Activated CD4-positive, alpha-beta T cell treated with anti-CD3 and anti-CD28 coated beads, Interleukin-2, amount 50 U/mL, for 24 hours (primary cell): ENCODE measurements at places on chromosomes 12 and 14.

DNA sequence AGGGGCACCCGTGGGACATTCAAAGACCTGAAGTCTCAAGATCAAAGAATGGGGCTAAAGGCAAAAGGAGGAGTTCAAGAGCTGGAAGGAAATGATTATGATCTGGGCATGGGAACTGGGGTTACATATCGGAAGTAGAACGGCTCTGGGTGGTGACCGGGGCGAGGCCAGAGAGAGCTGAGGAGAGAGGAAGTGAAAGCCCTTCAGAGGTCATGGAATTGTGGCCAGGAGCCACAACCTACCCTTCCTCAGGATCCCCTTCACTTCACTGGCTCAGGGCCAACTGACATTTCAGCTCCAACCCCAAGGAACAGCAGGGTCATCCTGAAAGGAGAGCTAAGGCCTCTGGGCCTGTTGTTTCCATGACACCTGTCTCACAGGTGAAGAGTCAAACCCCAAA is 57.8 kb downstream of the GALNT16 start:
- no peak for DNase-seq

GRCh38 chr14:91350813-91351511 is 66.7 kb downstream of the CCDC88C start:
- peak; percentile 70 for DNase-seq

DNA sequence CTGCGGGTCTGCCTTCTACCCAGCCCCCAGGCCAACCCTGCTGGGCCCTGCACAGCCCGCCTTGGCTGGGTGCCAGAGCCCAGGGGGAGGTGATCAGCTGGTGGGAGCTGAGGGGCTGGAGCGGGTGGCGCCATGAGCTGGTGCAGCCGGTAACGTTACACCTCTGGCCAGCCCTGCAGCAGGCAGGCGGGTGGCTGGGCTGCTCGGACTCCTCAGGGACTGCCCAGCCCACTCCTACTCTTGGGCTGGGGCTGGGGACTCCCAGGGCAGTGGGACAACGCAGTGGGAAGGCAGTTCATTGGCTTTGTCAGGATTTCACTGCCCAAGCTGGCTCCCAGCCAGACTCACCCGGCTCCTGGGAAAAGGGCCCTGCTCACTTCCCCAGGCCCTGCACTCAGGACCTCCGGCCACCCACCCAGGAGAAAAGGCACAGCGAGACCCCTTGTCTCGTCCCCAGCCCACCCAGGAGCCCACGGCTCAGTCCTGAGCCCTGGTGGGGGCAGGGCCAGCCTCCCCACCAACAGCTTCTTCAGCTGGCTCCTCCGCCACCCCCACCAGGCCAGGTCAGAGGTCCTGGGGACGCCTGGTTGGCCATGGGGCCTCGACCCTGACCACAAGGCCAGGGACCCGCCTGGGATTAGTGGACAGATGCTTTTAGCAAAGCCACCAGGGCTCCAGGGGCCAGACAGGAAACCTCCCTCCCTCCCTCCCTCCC is 1.0 kb downstream of the PGF start:
- no peak for DNase-seq

GRCh38 chr12:110355073-110355472 is 48.4 kb downstream of the ANAPC7 start:
- no peak for DNase-seq

DNA sequence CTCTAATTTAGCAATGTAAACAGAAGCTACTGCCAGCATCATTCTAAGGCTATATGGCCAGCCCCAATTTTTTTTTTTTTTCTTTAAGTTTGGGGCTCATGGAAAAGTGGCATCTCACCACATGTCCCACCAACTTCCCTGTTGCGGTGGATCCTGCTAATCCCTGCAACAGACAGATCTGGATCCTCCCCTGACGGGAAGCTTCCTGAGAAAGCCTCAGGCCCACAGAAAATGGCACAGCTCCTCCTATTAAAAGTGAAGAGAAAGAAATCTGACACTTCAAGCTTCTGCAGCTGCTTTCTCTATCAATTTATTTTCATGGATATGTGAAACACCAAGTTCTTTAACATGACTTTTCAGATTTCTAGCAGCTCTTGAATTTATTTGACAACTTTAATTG is 433.8 kb upstream of the DCN start:
- no peak for DNase-seq

- no peak for DNase-seq
These were observed 10.8 kb downstream of the SMIM41 start for GRCh38 chr12:52090291-52090690.

DNA sequence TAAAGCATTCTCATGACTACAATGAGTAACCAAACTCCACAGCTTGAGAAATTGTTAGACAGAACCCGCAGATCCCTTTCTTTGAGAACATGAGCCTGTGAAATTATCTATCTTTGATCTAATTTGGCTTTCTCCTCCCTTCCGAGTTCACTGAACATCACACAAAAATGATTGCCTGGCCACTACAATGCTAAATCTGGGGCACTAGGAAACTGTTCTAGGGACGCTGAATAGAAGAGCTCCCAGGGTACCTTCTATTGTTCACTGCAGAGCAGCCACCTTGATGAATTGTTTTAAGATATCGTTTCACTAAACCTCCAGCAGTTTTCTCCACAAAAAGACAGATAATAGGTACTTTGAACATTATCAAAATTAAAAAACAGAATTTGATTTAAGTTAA is 47.5 kb downstream of the SINHCAF start:
- DNase-seq, result no peak

DNA sequence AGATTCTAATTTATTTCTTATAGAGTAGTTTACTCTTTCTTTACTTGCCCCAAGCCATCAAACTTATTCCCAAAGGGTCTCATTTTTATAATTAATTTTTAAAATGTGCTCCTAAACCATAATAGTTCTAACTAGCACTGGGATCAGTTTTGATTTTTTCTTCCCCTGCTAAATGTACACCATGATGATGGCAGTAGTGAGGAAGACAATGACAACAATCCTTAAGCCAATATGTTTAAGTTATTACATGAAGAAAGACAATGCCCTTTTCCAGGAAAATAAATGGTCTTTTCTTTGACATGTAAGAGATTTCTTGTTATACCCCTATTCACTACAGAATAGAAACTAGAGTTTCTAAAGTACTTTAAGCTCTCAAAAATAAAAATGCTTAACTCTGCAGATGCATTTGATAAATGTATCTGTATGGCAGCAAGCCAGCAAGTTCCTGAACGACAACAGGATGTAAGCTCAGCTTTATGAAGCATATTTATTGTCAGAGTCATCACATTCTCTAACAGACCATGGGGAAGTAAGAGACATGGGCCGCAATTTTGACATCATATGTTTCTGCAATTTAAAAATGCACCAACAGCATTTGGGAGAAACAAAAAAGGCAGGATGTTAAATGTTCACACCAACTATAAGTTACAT is 36.0 kb upstream of the SNX6 start:
- DNase-seq, result no peak

- no peak for DNase-seq
These were observed 19.5 kb downstream of the PRKAB1 start for GRCh38 chr12:119687406-119687805.

DNA sequence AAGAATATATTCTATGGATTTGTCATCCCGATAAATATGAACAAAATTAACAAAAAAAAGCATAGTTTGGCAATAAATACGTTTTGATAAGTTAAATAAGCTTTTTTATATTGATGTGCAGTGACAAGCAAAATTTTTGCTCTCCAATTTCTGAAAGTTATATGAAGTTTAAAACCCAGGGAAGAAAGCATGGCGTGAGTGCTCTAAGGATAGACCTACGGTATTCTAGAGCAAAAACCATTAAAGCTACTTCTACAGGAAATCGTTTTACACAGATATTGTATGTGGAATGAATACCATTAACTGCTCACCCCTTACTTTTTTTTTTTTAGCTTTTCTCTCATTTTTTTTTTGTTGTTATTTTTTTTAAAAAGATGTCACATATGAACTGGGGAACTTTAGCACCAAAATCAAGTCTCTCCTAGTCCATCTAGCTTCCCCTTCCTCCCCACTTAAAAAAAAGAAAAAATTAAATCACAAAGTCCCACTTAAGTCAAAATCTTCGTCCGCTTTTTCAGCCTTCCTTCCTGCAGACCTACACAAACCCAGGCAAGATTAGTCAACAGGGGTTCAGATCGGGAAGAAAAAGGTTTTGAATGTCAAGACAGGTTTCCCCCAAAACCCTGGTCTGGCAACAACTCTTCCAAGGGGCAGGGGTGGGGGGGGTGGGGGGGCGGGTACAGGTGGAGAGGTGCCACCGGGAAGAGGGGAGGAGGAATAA is 4.4 kb downstream of the ZFP36L1 start:
- DNase-seq, result no peak

DNA sequence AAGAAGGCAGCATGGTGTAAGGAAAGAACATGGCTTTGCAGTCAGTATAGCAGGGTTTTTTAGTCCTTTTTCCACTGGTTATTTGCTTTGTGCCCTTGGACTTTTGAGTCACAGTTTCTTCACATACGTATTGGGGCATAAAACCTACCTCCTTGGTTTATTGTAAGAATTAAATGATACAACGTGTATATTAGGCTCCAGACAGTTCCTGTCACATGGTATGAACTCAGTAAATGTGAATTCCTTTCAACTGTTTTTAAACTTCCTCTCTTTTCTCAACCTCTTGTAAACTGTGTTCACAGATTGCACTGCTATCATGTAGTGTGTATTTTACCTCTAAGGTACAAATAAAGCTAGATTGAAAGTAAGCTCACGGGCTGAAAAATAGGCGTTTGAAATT is 29.5 kb downstream of the MSRB3 start:
- no peak for DNase-seq

DNA sequence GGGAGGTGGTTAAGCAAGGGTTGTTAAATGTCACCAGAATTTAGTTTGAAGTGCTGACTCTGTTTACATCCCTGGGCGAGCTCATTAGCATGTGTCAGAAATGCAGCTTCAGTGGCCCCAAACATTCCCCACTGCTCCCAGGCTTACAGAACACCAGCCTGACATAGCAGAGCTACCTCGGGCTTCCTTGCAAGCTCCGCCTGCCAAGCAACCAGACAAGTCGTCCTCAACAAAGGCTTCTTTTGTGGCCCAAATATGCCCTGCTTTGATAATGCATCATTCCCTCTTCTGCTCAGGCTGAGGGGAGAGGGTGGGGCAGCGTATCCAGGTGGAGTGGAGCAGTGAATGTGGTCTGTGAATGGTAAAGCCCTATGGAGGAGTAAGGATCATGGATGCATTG is 28.0 kb downstream of the ERH start:
- no peak for DNase-seq

GRCh38 chr12:47778881-47779280 is 5.8 kb downstream of the SLC48A1 start:
- DNase-seq, result no peak

DNA sequence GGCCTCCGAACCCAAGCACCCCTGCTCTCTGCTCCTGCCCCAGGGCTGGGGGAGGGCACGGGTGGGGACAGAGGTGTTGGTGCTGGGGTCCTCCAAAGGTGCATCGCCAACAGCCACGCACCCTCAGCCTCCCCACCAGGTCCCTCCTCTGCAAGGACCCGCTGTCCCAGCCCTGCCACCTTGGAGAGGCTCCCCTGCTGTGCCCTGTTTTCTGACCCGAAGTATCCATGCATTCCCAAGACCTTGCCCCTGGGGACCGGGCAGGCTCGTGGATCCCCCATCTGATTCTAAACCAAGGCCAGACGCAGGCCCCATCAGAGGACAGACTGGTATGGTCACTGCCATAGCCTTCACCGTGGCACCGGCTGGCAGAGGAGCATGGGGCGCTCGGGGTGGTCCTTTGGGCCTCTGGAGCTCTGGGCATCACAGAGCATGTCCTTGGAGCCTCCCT is 22.7 kb upstream of the BEGAIN start:
- DNase-seq, result no peak

DNA sequence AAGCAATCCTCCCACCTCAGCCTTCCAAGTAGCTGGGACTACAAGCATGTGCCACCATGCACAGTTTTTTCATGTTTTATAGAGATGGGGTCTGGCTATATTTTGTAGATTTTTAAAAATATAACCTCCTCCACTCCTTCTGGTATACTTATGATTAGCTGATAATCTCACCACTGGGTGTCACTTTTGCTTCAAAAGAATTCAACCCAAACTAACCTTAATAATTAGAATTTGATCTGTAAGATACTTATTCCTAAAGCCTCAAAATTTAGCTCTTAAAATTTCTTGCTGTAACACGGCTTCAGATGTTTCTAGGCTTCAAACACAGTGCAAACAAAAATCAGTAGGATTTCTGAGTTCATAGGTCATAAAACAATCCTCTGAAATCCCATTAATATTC is 130.3 kb downstream of the CEP83 start:
- DNase-seq, result no peak

GRCh38 chr14:62667421-62667914 is 377.8 kb downstream of the KCNH5 start:
- no peak for DNase-seq

- DNase-seq, result no peak
These were observed 17.3 kb downstream of the TNFAIP2 start for GRCh38 chr14:103140316-103141109.

- DNase-seq, result no peak
These were observed 50.2 kb downstream of the TTLL5 start for GRCh38 chr14:75711105-75711795.

DNA sequence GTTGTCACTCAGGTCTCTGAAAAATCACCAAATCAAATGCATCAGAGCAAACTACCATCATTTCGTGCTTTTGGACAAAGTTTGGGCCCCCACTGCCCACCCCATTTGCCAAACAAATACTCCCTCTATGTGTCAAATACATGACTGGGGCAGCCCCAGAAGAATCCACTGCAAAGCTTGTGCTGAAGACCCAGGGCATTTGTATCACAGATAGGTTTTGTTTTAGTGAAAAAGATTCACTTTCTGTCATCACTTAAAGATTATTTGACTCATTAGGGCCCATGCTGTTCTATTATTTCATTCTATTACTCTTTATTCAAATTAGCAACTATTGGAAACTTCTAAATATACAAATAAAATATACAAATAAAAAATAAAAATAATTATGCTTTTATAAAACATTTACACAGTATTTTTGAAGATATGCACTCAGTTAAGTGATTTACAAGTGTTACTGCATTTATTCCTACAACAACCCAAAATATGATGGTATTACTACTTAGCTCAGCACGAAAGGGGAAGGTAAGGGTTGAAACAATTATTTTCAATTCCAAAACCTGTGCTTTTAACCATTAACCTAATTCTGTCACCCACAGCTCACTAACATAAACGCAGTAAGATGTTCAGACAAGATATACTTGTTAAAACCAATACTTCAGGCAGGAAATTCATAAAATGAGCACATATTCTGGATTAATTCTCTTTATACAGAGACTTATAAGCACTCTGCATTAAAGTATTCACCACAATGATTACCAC is 36.5 kb downstream of the LRIG3 start:
- DNase-seq, result no peak

GRCh38 chr14:74670726-74671411 is 42.0 kb downstream of the AREL1 start:
- no peak for DNase-seq

- DNase-seq, result no peak
These were observed 32.7 kb upstream of the KRT77 start for GRCh38 chr12:52735816-52736632.

- no peak for DNase-seq
These were observed 130.2 kb downstream of the PAPOLA start for GRCh38 chr14:96632363-96632758.

DNA sequence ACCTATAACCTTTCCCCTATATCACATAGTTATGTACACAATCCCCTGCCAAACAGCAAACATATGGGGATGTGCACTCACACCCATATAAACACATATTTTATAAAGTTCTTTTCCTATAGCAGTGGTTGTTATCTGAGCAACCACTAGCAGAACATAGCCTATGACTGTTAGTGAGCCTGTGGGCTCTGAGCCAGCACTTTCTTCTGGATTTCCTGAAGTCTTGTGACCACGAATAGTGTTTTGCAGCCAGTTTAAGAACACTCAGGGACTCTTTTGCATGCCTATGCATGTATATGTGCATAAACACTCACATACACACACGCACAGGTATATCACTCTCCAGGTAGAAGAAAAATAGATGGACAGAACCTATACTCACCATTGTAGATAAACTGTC is 17.1 kb downstream of the TESPA1 start:
- no peak for DNase-seq
